Sigmoid colon (tissue), 7 donors: ENCODE measurements at places on chromosomes 4 and X. TPM values are rescaled to one million over a fixed set of nuclear protein-coding genes. Genes with fewer than 3 reads are reported as not detected.

The GAGE1 gene
- total RNA-seq = not detected

GRCh38 chr4:30002341-30002740 lies 717.8 kb upstream of the PCDH7 start:
- no peaks in the 10 kb centered on the region for H3K4me1 ChIP-seq
- H3K27me3 ChIP-seq = no peaks in the 10 kb centered on the region
- H3K36me3 ChIP-seq = no peaks in the 10 kb centered on the region
- no peak overlapping the region for H3K27ac ChIP-seq
- no peak overlapping the region for H3K4me3 ChIP-seq

The UGT2A1 gene
- not detected for total RNA-seq

GRCh38 chrX:50905334-50905733 lies 5.2 kb upstream of the BMP15 start:
- H3K36me3 ChIP-seq = no peaks in the 10 kb centered on the region
- DNase-seq = no peak
- H3K27ac ChIP-seq = no peak overlapping the region
- H3K4me3 ChIP-seq = no peak overlapping the region

The CXCL3 gene
- 4.8 TPM for total RNA-seq

GRCh38 chr4:2428496-2429213 lies 9.9 kb downstream of the CFAP99 start:
- no peak for DNase-seq
- no peak overlapping the region for H3K4me3 ChIP-seq
- H3K4me1 ChIP-seq = no peaks in the 10 kb centered on the region

The NUDT10 gene
- total RNA-seq = 13.6 TPM

GRCh38 chrX:140524556-140524955 lies 19.7 kb upstream of the SOX3 start:
- H3K4me3 ChIP-seq = no peak overlapping the region
- H3K27ac ChIP-seq = no peak overlapping the region
- no peaks in the 10 kb centered on the region for H3K4me1 ChIP-seq
- H3K27me3 ChIP-seq = no peaks in the 10 kb centered on the region

GRCh38 chrX:150163221-150163930 lies 199.7 kb upstream of the MAMLD1 start:
- H3K36me3 ChIP-seq = no peaks in the 10 kb centered on the region
- no peak for DNase-seq
- no peak overlapping the region for H3K27ac ChIP-seq
- no peaks in the 10 kb centered on the region for H3K4me1 ChIP-seq
- H3K27me3 ChIP-seq = no peaks in the 10 kb centered on the region

The MAGEE2 gene
- total RNA-seq = not detected

- DNase-seq = no peak
- peaks cover 4% of the 10 kb centered on the region for H3K4me1 ChIP-seq
- H3K4me3 ChIP-seq = no peak overlapping the region
- no peak overlapping the region for H3K27ac ChIP-seq
- no peaks in the 10 kb centered on the region for H3K36me3 ChIP-seq
These were observed 718.6 kb downstream of the CCSER1 start for GRCh38 chr4:90845777-90846176.
